ENCODE measurements at places on chromosomes 1 and 21.
A peak's percentile ranks its signal among the peaks of the same experiment; 100 is the strongest.

- peak; percentile 10 for DNase-seq
These were observed 15.8 kb downstream of the INPP5B start for GRCh38 chr1:37931102-37931360.

- no peak for DNase-seq
These were observed 262.3 kb upstream of the BRINP3 start for GRCh38 chr1:190739926-190740325.

DNA sequence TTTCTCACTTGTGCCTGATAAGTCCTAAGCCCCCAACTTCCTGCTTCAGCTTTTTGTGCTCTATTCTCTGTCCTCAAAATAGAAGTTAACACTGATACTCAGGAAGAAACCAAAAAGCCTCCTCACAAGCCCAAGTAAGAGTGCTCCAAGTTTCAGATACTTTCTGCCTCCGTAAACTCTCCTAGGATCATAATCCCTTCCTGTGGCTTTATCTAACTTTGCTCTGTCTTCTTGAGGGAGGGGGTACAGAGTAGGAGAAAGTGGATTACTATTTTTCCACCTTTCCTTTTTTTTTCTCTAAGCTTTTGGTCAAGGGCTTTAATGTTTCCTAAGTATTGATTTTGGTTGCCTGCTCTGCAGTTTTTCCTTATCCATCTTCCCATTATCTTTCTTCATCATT lies 54.6 kb downstream of the DPH5 start:
- DNase-seq: no peak

GRCh38 chr1:173453982-173454381 lies 23.2 kb upstream of the PRDX6 start:
- no peak for DNase-seq

DNA sequence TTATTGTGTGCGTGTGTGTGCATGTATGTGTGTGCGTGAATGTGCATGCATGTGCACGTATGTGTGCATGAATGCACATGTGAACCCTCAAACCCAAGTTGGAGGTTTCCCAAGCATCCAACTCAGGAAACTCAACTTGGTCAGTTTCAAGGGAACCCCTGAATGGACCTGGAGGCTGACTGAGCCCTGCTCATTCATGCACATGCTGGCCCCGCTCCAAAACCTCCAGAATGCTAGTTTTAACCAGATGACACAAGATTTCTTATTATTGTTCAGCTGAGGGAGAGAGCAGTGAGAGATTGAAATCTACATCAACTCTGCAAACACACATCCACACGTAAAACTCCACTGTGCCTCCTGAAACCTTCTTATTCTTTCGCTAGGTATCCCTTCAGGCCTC lies 104.4 kb downstream of the OMA1 start:
- DNase-seq: no peak

- no peak for DNase-seq
These were observed 269.5 kb downstream of the NPHP4 start for GRCh38 chr1:5722635-5723164.

- no peak for DNase-seq
These were observed 109.2 kb upstream of the RUNX3 start for GRCh38 chr1:25039229-25039628.
